ENCODE measurements at places on chromosomes 2 and 18.

GRCh38 chr2:45859682-45860081 is 208.2 kb downstream of the PRKCE start:
- DNase-seq: no peak

DNA sequence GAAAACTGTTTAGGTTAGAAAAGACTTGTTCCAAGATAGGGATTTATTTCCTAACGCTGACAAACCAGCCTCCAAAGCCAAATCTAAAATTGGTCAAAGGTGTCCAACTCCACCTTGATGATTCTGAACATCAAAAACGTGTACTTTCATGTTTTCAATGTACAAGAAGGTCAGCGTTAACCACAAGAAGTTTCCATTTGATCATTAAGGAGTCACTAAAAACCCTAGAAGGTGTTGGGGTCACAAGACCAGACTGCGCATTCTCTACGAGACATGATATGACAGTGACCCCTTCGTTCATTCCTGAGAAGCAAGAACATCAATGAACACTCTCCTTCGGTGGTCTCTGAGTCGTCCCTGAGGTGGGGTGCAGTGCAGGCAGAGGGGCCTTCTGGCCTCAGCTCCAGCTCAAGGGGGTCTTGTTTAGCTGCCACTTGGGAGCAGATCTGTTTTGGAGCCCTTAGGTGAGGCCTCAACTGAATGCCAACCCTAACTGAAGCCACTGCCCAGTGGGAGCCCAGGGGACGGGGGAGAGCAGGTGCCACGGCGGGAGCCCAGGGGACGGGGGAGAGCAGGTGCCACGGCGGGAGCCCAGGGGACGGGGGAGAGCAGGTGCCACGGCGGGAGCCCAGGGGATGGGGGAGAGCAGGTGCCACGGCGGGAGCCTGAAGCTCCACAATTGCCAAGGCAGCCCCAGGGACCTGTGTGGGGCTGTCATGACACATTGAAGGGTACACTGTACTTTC is 55.2 kb downstream of the PARD6G start:
- DNase-seq: no peak

GRCh38 chr2:29808321-29808720 is 113.1 kb downstream of the ALK start:
- DNase-seq: no peak

DNA sequence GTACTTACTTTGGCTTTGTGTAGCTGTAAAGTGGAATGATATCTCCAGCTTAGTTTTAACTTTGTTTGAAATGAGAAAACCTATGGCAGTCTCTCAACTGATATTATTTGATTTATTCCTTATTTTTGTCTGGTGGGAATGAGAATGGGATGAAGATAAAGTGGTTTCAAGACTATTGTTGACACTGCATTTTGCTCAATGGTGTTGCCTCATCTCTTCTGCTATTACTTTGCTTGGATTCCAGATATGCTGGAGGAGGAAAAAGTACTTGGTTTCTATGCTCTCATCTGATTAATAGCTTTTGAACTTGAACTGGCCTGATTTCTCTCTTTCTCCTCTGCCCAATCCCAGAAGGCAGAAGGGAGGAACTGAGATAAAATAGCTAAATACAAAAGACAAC is 198.2 kb downstream of the CTNNA2 start:
- no peak for DNase-seq

- peak; percentile 65 for DNase-seq
Observed at GRCh38 chr18:47100212-47100831, 50.0 kb downstream of the HDHD2 start.

GRCh38 chr2:214807653-214808052 is 1.8 kb downstream of the BARD1 start:
- DNase-seq: no peak

- DNase-seq: no peak
Observed at GRCh38 chr2:145543155-145543554, 1023.2 kb upstream of the ZEB2 start.

GRCh38 chr2:168165985-168166901 is 81.2 kb downstream of the STK39 start:
- no peak for DNase-seq

GRCh38 chr2:215635788-215636139 is 199.9 kb upstream of the FN1 start:
- no peak for DNase-seq

GRCh38 chr2:179850188-179850587 is 11.2 kb downstream of the ZNF385B start:
- DNase-seq: peak; percentile 50

DNA sequence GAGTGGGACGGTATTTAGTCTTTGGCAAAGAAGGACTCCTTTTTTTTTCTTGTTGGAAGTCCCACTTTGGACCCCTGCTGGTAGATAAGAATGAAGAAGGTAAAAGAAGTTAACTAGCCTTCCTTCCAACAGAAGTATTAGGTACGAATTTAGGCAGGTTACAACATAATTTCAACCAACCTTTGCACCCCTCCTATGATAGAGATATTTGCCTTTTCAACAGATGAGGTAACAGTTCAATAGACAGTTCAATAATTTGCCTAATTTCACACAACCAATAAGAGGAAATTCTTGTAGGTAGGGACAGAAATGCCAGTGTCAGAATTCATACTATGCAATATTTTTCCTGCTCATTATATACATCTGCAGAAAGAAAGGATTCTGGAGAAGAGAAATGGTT is 100.8 kb downstream of the CCDC141 start:
- DNase-seq: no peak

DNA sequence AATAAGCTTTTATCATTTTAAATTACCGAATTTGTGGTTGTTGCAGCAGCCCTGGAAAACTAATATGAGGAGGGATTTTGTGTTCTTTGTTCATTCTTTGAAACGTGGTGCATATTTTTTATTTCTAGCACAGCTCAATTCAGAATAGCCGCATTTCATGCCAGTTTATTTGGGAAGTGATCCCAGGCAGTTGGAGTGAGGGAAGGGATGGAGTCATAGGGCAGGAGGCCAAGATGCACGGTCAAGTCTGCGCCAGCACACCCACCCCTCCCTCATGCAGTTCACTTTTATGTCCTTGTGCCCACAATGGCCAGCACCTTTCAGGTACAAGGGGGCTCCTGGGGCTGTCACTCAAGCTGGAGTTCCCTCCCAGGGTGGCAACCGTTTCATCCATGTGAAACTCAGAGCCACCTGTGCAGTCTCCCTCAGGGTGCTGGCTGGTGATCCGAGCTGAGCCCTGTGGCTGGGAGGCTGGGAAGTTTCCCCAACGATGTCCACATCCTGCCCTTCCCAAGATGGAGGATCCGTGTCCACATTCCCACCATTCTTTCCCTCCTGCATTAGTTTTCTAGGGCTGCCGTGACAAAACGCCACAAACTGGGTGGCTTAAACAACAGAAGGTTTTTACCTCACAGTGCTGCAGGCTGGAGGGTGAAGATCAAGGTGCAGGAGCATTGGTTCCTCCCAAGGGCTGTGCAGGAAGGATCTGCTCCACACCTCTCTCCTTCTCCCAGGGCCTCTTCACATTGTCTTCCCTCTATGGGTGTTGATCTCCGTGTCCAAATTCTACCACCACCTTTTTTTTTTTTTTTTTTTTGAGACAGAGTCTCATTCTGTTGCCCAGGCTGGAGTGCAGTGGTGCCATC is 68.5 kb upstream of the ITGA6 start:
- DNase-seq: no peak

DNA sequence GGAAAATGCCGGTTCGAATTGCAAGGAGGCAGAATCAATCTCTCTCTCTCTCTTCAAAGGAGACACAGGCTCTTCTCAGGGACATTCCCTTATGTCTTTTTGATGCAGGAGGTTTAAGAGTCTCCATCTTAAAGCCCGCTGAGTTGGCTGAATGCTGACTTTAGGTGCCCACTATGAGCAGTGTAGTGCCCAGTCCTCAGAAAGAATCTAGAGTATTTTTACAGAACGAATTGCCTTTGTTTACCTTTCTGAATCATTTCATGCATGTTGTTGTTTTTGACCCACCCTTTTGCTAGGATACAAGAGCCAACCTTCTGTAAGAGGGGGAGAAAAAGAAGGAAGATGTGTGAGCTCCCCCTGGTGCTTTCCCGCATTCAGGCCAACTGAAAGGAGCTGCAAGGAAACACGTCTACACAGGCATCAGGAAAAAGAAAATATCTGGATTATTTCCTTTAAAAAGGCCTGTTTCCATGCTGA is 193.5 kb upstream of the TCF4 start:
- peak; percentile 75 for DNase-seq

GRCh38 chr2:126839796-126840195 is 58.9 kb upstream of the TEX51 start:
- no peak for DNase-seq

GRCh38 chr2:152646775-152647174 is 70.5 kb downstream of the PRPF40A start:
- DNase-seq: peak; percentile 75

GRCh38 chr2:172655091-172655837 is 80.4 kb upstream of the RAPGEF4 start:
- DNase-seq: peak; percentile 49

- peak; percentile 32 for DNase-seq
Observed at GRCh38 chr18:75638776-75639471, 211.4 kb upstream of the SMIM21 start.

GRCh38 chr2:211957799-211958198 is 580.8 kb downstream of the ERBB4 start:
- DNase-seq: no peak

DNA sequence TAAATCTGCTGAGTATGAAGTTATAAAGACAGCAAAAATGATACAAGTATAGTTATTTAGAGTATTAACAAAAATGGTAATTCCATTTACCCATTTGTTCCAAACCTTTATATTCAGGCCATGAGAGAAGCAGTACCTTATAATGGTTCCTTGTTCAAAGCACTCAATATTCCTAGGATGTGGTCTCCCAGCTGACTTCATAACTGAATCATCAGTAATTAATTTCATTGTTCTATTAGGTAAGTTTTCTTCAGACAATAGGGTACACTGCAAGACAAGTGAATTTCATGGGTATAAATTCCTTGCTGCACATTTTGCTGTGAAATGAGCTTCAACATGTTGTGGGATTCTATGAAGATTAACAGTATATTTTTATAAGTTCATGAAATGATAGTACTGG is 550.8 kb upstream of the ZEB2 start:
- DNase-seq: no peak

GRCh38 chr2:138474100-138474825 is 27.3 kb upstream of the SPOPL start:
- no peak for DNase-seq

DNA sequence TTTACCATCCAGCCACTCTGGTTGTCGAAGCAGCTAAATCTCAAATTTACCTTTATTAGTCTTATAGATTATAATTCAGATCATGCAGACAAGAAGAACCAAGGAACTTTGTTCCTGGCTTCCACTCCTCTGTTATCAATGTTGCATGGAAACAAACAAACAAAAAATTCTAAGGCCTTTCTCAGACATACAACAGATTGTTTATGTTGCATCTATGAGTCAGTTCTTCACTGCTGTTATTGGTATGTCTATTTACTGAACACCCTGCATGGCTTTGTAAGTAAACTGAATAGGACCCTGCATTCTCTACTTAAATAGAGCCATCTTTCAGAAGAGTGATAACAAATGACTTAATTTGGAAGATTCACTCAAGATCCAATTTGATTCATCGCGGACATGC is 1.6 kb upstream of the ANKRD44 start:
- no peak for DNase-seq

DNA sequence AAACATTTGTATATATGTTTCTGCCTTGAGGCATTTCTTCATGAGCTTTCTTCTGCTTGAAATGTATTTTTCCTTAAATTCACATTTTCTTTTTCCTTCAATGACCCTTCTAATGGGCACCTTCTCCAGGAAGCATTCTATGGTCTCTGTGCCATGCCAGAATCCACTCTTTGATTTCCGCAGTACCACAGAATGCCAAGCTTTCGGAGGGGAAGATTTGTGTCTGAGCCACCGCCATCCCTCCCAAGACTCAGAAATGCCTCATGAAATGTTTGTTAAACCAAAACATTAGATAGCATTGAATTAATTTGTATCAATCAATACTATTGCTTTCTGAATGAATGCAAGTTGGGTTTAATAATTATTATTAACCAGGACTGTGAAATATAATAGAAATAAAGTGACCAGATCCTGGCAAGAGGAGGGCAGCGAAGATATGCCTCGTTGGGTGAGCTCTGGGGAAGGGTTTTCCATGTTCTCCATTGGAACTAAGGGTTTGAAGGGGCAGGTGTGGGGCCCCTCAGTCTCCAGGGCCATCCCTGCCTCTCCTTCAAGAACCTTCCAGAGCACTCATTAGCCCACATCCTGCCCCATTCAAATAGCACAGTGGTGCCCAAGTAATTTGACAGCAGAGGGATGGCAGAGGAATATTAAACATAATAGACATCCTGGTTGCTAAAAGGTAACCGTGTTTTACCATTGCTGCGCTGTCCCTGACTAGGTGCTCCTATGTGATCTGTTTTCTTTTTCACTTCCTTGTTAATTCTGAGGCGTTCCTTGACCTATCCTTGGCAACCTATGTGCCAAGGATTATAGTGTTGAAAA is 189.6 kb downstream of the MYCN start:
- DNase-seq: no peak

DNA sequence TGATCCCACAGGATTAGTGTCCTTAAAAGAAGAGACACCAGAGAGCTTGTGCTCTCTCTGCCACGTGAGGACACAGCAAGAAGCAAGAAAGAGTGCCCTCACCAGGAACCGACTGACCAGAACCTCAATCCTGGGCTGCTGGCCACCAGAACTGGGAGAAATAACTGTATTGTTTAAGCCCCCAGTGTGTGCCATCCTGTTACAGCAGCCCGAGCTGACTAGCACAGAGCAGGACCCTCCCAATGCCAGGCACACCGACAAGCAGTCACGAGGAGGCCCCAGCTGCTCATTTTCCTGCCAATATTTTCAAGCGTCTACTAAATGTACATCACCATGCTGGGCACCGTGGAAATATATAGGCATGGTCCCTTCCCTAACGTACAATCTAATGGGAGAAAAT is 17.1 kb downstream of the FAM178B start:
- no peak for DNase-seq

GRCh38 chr2:205964111-205964761 is 121.7 kb downstream of the INO80D start:
- no peak for DNase-seq

DNA sequence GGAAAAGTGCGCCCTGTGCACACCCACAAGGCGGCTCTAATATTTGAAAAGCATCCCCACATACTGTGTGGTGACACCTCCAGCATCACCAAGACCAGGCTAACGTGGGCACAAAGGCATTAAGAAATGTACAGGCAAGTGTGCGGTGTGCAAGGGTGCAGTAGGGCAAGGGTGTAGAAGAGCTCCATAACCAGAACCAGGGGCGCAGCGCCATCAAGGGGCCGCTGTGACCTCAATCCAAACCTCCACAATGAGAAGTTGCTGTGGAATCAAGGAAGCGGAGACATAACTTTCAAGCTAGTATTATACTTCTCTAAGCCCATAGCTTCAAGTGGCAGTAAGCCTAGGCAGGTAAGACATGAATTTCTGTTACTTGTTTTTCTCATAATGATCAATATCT is 13.0 kb downstream of the L3MBTL4 start:
- no peak for DNase-seq
